8988T (cell line): ENCODE measurements at places on chromosomes 7 and 10.
A peak's percentile ranks its signal among the peaks of the same experiment; 100 is the strongest.

GRCh38 chr7:100867776-100868485 lies 744 bp downstream of the TRIP6 start:
- no peak for DNase-seq

- DNase-seq = no peak
Measured at GRCh38 chr10:116240157-116240950, 32.7 kb downstream of the GFRA1 start.

- DNase-seq = no peak
Measured at GRCh38 chr7:98203261-98203963, 7.8 kb upstream of the BHLHA15 start.

- DNase-seq = no peak
Measured at GRCh38 chr7:111235709-111236108, 144.8 kb downstream of the LRRN3 start.

DNA sequence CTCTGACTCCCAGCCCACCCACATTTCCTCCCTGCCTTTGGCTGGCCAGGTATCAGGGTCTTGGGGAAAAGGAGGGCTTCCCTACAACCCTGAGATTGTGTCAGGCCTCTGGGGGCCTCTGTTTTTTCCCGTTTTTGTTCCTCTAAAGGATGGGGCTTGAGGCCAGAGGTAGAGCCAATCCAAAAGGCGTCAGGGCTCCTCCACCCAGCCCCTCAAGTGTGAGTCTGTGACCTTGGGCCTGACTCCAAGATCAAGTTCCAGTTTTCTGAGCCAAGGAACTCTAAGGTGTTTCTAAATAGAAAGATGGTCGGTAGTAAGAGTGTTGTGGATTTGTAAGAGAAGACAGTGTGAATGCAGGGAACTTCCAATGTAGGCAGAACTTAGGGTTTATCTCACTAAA lies 6.6 kb downstream of the EEPD1 start:
- DNase-seq = no peak

- DNase-seq = no peak
Measured at GRCh38 chr7:40972426-40972825, 730.5 kb downstream of the INHBA start.

- no peak for DNase-seq
Measured at GRCh38 chr10:110811791-110812581, 59.7 kb upstream of the PDCD4 start.

DNA sequence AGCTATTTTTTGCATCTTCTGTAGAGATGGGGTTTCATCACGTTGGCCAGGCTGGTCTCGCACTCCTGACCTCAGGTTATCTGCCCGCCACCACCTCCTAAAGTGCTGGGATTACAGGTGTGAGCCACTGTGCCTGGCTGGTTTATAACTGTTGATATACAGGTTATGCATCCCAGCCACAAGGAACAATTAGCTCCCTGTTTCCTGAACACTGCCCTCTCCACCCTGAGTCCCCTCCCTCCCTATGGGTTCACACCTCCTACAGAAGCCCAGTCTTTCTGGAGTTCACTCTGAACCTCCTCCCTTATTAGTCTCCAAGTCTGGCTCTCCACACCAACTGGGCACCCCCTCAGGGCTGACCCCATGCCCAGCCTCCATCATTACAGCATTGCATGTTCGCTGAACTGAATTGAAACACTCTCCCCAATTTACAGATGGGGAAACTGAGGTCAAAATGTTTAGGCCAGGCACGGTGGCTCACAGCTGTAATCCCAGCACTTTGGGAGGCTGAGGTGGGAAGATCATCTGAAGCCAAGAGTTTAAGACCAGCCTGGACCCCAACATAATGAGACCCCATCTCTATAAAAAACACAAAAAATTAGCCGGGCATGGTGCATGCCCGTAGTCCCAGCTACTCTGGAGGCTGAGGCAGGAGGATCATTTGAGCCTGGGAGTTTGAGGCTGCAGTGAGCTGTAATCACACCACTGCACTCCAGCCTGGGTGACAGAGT lies 1.7 kb upstream of the CLIP2 start:
- no peak for DNase-seq

DNA sequence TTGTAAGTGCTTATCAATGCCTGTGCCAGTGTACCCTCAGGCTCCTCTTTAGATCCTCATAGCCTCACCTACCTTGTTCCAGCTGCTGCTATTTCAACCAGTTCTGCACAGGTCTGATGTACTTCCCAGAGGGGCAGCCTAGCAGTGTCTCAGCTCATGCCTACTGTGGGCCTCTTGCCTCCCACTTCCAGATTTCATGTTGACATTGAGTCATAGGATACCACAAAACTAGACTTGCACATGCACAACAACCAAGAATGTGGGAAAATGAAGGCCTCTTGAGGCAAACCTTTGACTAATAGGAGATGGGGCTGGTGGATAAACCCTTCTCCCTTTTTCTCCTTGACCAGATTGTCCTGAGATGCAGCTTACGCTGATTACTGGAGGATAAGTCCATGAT lies 31.0 kb downstream of the PON3 start:
- no peak for DNase-seq

GRCh38 chr7:13017333-13017857 lies 330.0 kb downstream of the ARL4A start:
- DNase-seq = no peak

DNA sequence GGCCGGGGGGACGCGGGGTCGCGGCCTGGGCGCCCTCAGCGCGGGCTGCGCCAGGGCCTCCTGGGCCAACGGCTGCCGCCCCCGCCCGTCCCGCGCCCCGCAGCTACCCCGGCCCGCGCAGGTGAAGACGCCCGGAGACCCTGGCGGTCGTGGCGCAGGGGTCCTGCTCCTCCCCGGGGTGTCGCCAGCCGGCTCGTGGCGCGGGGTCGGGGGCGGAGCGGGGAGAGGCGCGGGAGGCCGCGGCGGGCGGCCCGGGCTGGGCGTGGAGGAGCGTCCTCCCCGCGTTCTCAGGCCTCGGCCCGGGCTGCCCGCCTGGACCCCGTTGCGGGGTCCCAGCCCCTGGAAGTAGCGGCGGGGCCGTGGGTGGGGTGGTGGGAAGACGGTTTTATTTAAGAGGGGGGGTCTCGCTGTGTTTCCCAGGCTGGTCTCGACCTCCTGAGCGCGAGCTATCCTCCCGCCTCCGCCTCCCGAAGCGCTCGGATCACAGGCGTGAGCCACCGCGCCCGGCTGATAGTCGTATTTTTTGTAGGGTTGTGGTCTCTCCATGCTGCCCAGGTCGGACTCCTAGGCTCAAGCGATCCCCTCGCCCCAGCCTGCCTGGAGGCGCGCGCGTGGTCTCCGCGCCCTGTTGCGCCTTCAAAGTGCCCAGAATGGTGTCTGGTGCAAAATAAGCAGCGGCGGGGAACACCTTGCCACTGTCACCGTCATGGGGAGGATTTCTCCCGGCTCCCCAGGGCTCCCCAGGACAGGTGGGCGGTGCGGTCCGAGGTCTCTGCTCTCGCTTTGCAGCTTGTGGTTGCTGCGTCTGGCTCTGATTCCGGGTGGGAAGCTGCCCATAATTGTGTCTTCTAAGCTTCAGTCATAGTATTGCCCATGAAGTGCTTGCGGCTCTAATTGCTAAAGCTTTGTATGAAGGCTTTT lies 15.3 kb upstream of the SUN1 start:
- DNase-seq = peak; percentile 29

DNA sequence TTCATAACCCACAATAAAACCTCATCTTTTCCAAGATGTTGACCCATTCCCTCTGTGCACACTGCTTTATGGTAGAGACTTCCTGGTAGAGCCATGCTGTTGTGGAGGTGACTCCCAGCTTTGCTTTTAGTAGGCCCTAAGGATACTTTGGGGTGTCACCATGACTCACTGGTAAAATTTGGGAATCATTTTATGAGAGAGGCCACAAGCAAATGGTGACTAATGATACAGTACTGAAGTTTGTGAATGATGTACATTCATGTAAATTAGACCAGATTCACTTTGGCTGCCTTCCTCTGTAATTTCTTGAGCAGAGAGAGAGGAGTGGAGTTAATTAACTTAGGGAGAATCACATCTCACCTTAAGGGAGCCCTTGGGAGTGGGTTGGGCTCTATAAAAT lies 686.5 kb downstream of the LRMDA start:
- no peak for DNase-seq

GRCh38 chr7:2282185-2282751 lies 32.0 kb downstream of the SNX8 start:
- DNase-seq = no peak

DNA sequence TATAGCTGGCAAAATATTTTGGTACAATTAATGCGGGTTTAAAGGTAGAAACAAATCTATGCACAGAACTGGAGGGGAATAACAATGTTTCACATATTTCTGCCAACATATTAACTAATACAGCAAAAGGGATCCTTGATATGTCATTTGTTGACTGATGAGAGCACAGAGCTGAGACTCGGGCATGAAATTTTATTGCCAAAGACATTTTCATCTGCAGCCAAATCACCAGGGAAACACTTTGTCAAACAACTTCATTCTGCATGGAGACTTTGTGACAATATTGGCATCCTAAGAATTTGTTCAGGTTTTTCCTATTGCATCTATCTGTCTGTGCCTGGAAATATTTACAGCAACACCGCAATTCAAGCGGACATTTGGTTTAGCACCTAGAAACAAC lies 117.8 kb upstream of the C1QL3 start:
- DNase-seq = no peak

DNA sequence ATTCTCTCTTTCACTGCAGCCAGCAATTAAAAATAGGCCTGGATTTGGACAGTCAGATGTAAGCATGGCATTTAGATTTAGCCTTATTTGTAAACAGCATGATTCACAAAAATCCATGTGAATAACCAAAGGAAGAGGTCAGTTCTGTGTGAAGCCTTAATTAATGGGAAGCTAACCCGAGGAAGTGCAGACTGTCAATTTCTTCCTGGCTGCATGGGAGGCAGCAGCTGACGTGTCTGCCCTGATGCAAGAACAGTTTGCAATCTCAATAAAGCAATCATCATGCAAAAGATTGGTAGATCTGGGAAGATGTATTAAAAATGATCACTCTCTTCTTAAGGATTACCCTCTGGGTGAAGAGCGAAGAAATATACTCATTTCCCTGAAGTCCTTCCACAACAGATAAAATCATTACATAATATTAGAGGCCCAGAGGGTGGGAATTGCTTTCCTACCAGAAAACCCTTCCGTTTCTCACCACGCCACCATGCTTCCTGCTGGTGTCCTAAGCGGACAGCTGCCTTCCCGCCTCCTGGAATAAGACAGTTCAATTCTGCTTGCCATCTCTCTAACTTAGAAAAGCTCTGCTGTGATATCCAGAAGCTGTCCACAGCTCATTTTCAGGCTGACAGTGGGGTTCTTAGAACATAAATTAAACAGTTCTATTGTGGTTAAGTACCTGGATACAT lies 526.7 kb upstream of the NRP1 start:
- no peak for DNase-seq

DNA sequence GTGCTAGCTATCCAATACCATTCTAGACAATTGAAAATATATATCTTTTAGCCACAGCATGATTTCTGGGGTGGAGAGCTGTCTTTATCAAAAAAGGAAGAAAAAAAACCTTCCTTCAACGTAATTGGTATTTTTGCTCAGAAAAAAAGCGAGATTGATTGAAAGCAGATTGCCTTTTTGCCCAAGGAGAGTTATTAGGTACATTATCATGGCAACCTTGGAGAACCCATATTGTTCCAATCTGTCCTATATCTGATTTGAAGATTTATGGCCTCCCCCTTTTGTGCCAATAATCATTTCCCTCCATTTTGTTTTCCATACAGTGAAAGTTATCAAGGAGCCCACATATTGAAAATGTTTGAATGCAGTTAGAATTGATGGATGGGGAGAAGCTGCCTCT lies 544.5 kb downstream of the KCNMA1 start:
- no peak for DNase-seq

GRCh38 chr7:18866359-18867036 lies 250.9 kb downstream of the TWIST1 start:
- DNase-seq = no peak

DNA sequence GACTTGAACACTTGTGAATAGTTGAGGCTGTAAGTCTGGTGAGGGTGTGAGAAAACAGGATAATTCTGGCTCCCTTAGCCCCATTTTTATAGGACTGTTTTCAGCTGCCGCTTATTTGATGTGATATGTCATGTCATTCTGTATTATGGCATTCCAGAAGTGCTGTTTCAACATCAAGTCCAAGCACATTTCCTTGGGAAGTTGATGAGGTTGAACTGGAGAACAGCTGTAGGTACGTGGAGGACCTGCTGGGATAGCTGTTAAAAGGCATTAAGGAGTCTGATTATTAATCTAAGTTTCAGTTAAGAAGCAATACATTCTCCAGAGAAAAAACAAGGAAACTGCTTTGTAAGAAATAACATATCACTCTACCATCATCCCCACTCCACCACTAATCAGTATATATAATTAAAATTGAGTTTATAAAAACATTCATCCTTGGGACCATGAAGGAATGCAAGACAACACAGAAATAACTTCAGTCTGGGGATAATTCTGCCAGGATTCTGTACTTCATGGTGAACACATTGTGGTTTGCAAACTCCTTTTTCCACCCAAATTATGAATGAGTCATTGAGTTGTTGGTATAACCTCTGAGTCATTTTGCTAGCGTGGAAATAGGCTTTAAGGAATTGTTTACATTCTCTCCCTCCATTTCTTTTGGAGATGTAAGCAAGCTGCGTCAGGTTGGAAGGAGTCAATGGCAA lies 39.9 kb upstream of the TMEM229A start:
- no peak for DNase-seq

- DNase-seq = peak; percentile 41
Measured at GRCh38 chr10:79488336-79488735, 24.0 kb upstream of the EIF5AL1 start.

DNA sequence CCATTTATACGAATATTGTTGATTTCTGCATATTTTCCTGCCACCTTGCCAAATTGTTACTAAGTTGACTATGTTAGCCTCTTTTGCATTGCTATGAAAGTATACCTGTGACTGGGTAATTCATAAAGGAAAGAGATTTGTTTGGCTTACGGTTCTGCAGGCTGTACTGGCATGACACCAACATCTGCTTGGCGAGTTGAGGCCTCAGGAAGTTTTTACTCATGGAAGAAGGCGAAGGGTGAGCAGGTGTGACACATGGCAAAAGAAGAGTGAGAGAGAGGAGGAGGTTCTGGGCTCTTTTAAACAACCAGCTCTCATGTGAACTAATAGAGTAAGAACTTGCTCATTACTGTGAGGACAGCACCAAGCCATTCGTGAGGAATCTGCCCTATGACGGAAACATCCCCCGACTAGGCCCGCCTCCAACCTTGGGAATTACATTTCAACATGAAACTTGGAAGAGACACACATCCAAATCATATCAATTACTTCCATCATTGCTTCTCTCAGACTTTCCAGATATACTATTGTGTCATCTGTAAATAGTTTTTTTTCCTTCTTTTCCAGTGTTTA lies 8.4 kb downstream of the RALA start:
- DNase-seq = no peak

GRCh38 chr10:129888784-129889616 lies 75.1 kb downstream of the EBF3 start:
- peak; percentile 83 for DNase-seq

GRCh38 chr10:3654980-3655379 lies 130.0 kb downstream of the KLF6 start:
- DNase-seq = no peak
